ENCODE measurements at places on chromosomes 1 and 21.

DNA sequence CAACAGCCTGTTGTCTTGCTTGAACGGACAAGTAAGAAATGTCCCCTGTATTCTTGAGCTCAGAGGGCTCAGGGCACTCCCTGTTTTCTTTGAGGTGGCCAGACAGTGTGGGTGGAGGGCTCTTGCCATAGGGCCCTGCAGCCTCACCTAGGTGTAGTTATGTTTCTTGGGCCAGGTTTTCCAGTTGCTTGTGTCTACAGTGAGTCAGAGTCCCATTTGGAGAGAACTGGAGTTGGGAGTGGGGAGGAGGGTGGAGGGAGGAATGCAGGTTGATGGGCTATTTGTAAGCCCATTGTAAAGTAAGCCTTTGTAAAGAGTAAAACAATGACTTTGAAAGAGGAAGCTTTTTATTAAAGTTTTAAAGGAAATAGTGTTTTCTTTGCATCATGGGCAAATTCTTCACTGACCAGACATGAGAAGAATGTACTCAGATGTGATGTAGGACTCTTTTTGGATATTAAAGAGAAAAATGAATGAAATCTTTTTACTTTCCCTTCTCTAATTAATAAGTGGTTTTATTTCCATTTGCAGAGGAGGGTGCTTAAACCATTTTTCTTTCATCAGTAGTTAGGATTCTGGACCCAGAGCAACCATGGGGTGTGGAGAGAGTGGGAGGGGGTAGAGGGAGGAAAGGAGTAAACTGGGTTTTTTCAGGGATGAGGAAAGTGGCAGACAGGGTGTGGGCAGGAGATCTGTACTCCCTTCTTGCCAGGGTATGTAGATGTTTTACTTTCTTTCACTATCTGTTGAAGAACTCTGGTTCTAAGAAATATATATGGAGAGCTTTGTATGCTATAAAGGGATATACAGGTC, 45.1 kb upstream of the MACF1 start:
- no peak for DNase-seq

DNA sequence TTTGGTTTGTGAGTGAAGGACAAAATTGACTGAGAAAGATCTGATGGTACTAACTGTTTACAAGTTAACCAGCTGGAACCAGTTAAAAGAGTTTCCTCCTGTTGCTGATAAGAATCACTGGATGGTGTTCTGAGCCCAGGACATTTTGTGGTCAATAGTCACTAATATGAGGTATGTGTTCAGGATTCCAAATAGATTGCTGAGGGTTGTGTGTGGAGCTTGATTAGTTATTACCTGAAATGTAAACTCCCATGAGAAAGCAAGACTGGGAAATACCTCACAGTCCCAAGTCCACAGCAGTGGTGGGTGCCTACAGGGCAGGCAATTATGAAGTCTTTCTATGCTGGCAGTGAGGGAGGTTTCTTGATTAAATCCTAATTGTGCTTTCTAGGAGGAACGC, 164.6 kb downstream of the DNM3 start:
- DNase-seq = no peak

GRCh38 chr1:29631836-29632805, 395.8 kb downstream of the PTPRU start:
- DNase-seq = no peak

DNA sequence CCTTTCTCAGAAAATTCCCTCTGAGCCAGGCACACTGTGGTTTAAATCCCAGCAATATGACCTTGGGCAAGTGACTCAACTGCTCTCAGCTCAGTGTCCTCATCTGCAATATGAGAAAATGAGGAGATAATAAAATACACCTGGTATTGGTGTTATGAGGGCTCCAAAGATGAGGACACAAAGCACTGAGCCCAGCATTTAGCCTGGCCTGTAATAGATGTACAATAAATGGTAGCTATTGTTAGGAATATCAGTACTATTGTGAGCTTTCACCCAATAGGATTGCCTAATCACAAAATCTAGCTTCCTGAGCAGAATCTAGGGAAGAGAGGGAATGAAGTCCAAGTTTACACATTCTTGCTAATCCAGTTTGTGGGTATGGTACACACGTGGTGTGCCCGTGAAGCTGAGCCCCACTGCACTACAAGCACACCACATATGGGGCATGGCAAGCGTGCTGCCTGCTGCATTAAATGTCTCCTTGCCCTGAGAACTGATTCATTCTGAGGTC, 24.3 kb upstream of the SLC30A1 start:
- DNase-seq = no peak

- peak; percentile 87 for DNase-seq
Measured at GRCh38 chr1:246506674-246507481, at the start of gene SMYD3. SMYD3 (minus strand) TSS chr1:246507279.

DNA sequence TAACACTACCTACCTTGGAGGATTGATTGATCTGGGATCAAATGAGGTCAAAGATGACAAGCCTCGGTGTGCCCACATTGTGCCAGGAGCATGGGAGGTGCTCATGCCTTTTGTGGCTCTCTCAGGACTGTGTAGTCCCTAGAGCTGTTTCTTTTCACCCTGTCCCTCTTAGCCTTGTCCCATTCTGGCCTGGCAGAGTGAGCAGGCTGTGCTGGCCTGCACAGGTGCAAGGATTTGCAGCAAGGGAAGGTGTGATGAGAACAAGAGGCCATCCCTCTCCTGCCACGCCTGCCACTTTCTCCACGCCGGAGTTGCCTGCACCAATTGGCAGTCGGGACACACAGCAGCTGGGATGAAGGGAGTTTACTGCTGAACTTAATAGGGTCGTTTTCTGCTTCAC, 410.6 kb upstream of the VAMP3 start:
- no peak for DNase-seq
